ENCODE measurements at places on chromosomes 4 and X.

GRCh38 chrX:65575022-65575421 lies 40.4 kb upstream of the LAS1L start:
- DNase-seq, result no peak

- DNase-seq, result no peak
Measured at GRCh38 chr4:105751718-105752299, 43.2 kb downstream of the GSTCD start.

GRCh38 chr4:1968686-1969295 lies 40.0 kb downstream of the NELFA start:
- no peak for DNase-seq

GRCh38 chrX:20221902-20222301 lies 44.8 kb downstream of the RPS6KA3 start:
- DNase-seq, result no peak

DNA sequence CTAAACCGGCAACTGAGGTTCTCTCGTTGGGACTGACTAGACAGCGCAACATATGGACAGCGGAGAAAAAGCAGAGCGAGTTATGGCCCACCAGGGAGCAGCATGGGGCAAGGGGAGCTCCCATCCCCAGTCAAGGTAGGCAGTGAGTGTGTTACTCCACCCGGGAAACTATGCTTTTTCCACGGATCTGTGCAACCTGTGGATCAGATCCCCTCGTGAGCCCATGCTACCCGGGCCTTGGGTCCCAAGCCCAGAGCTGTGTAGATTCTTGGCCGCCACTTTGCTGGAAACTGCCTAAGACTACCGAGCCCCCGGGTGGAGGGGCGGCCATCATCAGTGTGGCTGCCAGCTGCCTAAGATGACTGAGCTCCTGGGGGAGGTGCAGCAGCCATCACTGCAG lies 140.9 kb downstream of the PAPSS1 start:
- DNase-seq, result no peak

DNA sequence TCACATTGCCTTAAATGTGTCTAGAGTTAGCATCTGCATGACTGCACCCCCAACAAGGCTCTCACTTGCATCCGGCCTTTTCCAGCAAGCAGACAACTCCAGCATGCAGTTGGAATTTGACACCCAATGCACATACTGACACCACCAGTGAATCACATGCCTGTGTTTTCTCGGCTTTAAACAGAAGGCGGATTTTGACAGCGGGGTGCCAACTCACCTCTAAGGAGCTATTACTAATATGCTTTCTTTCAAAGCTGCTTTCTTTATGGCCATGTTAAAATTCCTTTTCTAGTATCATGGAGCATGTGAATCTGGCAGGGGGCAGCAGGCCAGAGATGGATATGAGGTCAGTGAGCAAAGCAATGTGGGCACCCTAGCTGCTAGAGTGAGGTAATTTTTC lies 78.0 kb upstream of the CLNK start:
- DNase-seq, result no peak

DNA sequence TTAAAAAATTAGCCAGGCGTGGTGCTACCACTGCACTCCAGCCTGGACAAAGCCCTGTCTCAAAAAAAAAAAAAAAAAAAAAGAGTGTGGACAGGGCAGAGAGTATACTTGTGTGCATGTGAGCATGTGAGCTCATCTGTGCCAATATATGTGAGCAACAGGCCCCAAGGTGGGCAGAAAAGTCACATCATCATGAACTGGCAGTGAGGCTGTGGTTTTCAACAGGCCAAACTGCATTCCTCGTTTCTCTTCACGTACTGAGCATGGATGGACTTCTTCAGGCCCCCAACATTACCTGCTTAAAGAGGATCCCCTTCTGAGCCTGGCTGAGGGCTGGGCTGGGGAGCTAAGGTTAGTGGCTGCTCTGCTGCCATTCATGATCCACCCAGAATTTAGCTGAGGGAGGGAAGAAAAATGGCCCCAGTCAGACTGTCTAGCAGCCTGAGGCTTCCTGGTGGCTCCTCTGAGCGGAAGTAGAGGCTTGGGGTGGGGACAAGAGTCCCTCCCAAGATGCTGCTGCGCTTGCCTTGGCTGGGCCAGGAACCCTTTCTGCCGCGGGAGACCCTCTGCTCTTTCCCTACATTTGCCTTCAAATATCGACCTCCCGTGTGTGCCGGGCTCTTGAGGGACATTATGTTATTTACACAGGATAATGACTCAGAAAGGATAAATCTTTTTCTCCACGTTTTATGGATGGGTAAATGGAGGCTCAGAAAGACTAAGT lies 55.0 kb downstream of the DIPK2B start:
- DNase-seq, result no peak

DNA sequence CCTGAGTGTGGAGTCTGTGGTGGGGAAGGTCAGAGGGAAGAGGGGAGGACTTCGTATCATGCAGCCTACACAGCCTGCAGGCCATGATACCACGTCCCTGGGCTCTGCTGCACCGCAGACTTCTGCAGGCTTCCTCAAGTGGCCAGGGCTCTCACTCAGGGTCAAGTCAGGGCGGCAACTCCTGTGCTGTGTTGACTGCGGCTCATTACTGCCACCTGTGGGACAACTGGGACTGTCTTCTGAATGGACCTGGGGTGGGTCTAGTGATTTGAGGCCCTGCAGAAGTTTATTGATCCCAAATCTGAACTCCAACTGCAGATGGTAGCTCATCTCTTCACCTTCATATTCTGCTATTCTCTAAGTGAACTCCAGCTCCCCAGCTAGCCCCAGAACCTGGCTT lies 167.1 kb downstream of the NSUN7 start:
- DNase-seq, result peak; percentile 53

- DNase-seq, result no peak
Measured at GRCh38 chr4:128663325-128663724, 146.2 kb upstream of the JADE1 start.

DNA sequence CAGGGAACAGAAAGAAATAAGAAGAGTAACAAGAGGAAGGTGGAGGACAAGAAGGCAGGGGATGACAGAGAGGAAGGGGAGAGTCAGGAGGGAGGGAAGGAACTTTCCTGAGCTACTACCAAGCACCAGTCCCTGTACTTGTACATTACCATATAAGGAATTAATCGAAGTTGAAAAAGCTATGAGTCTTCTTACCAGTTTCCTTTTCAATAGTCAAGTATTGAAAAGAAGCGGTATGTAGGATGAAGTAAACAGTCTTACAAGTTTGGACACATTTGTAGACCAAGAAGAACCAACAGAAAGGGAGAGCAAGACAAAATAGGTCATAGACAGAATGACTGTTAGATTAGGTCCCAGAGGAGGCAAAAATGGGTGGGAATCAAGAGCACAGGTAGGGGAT lies 629.7 kb upstream of the DIPK2B start:
- DNase-seq, result no peak

- no peak for DNase-seq
Measured at GRCh38 chrX:83888585-83888984, 27.6 kb downstream of the CYLC1 start.

DNA sequence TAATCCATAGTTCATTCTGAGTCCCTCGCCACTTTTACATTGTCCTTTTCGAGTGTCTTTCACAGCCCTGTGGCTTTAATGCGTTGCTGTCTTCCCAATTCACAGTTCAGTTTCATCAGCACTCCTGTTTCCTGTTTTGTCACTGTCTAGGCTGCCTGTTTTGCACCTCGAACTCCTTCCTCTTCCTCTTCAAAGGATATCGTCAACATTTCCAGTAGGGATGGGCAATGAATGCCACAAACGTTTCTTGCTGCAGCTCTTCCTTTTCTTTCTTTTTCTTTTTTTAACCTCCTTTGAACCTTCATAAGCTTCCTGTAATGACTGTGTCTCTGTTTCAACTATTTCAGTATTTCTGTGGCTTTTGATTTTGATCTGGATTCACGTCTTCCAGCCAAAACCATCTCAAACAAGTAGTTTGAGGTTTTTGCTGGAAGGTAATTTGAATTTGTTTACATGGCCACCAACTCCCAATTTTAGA lies 105.4 kb downstream of the ANXA3 start:
- DNase-seq, result no peak

GRCh38 chr4:174505892-174506291 lies 16.4 kb downstream of the HPGD start:
- DNase-seq, result no peak

- DNase-seq, result peak; percentile 90
Measured at GRCh38 chr4:1746265-1746691, 25.0 kb downstream of the TACC3 start.

DNA sequence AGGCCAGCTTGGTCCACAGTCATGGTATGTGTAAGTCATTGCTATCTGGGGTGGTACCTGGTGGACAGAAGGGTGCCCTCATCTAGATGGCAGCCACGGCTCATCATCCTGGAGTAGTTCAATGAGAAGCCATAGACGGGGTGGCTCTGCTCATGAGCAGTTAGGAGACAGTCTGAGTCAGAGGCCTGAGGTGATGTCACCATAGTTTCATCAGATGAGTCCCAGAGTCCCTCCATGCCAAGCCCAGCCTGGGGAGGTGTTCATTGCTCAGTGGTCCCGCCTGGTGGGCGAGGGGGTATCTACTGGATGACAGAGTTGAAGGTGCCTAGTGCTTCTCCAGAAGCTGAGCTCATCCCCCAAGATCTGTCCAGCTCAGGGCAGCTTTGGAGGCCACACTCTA lies 49.8 kb downstream of the DLG3 start:
- DNase-seq, result no peak

- no peak for DNase-seq
Measured at GRCh38 chr4:100287534-100287933, 97.3 kb upstream of the DDIT4L start.
